ENCODE measurements at places on chromosomes 4 and X.

DNA sequence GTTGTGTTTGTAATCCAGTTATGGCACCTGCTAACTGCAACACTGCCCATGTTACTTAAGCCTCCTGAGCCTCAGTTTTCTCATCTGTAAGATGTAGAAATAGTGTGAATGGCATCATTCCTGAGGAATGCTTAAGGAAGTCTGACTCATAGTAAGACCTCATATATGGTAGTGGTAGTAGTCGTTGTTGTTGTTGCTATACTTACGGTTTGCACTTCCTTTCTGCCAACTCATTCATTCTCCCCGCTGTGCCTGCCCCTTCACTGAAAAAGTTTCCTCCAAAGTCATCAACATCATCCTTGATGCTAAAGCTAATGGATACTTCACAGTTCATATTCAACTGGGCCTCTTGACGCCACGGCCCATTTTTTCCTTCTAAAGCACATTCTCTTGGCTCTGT is 54.2 kb upstream of the SPANXN3 start:
- no peak overlapping the region for H3K4me3 ChIP-seq
- H3K4me1 ChIP-seq, result no peaks in the 10 kb centered on the region
- H3K27me3 ChIP-seq, result no peaks in the 10 kb centered on the region
- no peaks in the 10 kb centered on the region for H3K36me3 ChIP-seq
- no peak for DNase-seq
- H3K27ac ChIP-seq, result no peak overlapping the region

- DNase-seq, result no peak
- H3K27ac ChIP-seq, result no peak overlapping the region
- no peaks in the 10 kb centered on the region for H3K36me3 ChIP-seq
- H3K4me1 ChIP-seq, result no peaks in the 10 kb centered on the region
- no peak overlapping the region for H3K4me3 ChIP-seq
- no peaks in the 10 kb centered on the region for H3K27me3 ChIP-seq
These were observed 50.0 kb upstream of the LIMCH1 start for GRCh38 chr4:41487868-41488440.

GRCh38 chrX:115378471-115378870 is 89.0 kb downstream of the LUZP4 start:
- DNase-seq, result no peak
- H3K27me3 ChIP-seq, result no peaks in the 10 kb centered on the region
- no peak overlapping the region for H3K27ac ChIP-seq
- no peaks in the 10 kb centered on the region for H3K4me1 ChIP-seq
- no peak overlapping the region for H3K4me3 ChIP-seq

GRCh38 chr4:168440442-168441264 is 39.6 kb downstream of the DDX60L start:
- no peaks in the 10 kb centered on the region for H3K27me3 ChIP-seq
- peaks cover 20% of the 10 kb centered on the region for H3K36me3 ChIP-seq
- peaks cover 8% of the 10 kb centered on the region for H3K4me1 ChIP-seq

GRCh38 chr4:122156819-122157218 is 4.7 kb downstream of the BLTP1 start:
- H3K27ac ChIP-seq, result peak overlapping the region; percentile 70
- no peak for DNase-seq
- peaks cover 27% of the 10 kb centered on the region for H3K36me3 ChIP-seq
- no peaks in the 10 kb centered on the region for H3K27me3 ChIP-seq

GRCh38 chr4:10094841-10095240 is 21.8 kb downstream of the WDR1 start:
- H3K27ac ChIP-seq, result peak overlapping the region; percentile 92
- no peaks in the 10 kb centered on the region for H3K27me3 ChIP-seq
- peaks cover 86% of the 10 kb centered on the region for H3K4me1 ChIP-seq

DNA sequence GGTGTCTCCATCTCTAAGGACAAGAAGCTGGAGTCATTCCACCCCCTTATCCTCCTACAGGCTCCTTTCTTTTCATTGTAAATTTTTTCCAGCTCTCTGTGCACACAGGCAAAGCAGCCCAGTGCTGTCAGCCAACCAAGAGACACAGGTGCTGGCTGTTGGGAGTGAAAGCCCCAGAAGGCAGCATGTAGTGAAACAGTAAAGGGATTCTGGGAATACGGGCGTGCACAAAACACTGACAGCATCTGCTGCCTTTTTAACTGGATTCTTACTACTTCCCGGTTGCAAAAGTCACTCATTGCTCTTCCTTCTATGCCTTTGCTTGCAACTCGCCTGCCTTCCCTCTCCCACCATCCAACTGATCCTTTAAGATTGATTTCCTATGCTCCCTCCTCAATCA is 208.6 kb upstream of the PRPS2 start:
- DNase-seq, result no peak
- H3K4me1 ChIP-seq, result no peaks in the 10 kb centered on the region
- no peak overlapping the region for H3K27ac ChIP-seq
- H3K36me3 ChIP-seq, result no peaks in the 10 kb centered on the region
